ENCODE measurements at places on chromosomes 3 and 15.

DNA sequence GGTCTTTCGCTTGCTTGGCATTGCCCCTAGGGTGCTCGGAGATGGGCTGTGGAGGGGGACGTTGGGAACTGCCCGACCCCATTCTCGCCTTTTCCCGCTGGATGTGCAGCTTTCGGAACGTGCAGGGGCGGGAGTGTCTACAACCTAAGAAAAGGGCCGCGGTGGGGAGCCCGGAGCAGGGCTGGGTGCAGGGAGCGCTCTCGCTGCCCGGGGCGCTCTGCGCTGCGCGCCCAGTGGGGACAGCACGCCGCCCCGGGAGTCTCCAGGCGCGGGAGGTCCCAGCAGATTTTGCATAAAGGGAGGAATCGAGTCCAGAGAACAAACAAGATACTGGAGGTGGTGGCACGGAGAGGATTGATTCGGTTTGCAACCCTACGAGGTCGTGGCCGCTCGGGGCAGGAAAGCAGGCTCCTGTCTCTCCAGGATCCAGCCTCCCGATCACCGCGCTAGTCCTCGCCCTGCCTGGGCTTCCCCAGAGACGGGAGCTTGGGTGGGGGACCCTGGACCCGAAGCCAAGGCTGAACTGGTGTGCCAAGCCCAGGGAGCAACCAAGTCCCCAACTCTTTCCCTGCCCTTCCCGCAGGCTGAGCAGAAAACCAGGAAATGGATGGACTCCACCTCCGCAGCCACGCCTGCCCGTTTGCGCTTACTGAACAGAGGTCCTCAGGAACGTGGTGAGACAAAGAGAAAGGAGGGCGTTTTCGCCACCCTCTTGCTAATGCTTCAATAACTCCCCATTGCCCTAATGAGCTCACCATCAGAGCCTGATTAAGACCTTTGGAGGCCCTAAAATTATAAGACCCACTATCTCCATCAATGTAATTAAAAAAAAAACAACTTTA is 59.7 kb downstream of the NOX5 start:
- no peak for DNase-seq

DNA sequence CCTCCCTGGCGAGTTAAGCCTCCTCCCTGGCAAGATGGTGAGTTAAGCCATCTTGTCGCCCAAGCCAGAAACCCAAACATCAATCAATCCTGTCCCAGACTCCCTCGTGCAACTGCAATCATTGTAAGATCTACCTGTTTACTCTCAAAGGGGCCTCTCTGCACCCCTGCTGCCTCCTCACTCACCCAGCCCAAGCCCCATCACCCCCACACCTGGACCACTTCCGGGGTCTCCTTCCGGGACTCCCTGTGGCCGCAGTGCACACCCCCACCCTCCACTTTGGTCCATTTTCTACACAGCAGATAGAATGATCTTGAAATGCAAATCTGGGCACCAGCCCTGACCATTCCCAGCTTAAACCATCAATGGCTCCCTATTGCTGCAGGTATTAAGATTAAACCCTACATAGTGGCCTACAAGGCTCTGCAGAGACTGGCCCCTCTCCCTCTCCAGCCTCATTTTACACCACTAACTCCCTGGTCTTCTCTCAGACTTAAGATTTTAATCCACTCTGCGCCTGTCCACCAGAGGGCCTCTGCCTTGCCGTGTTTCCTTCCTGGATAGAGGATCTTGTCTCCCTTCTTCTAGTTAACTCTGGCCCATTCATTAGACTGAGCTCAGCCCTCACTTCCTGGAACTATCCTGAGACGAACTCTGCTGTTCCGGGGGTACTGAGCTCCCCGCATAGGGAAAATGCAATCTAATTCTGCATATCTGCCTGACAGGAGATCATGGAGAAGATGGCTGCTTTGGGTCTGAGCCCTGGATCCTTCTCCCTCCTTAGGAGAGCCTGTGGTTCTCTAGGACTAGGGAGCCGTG is 41.9 kb upstream of the SLC6A1 start:
- no peak for DNase-seq

- DNase-seq = no peak
Measured at GRCh38 chr3:161644891-161645635, 148.5 kb downstream of the OTOL1 start.

- DNase-seq = no peak
Measured at GRCh38 chr15:78195735-78196201, 38.6 kb downstream of the ACSBG1 start.

- no peak for DNase-seq
Measured at GRCh38 chr3:130918328-130918727, 24.4 kb downstream of the ATP2C1 start.

DNA sequence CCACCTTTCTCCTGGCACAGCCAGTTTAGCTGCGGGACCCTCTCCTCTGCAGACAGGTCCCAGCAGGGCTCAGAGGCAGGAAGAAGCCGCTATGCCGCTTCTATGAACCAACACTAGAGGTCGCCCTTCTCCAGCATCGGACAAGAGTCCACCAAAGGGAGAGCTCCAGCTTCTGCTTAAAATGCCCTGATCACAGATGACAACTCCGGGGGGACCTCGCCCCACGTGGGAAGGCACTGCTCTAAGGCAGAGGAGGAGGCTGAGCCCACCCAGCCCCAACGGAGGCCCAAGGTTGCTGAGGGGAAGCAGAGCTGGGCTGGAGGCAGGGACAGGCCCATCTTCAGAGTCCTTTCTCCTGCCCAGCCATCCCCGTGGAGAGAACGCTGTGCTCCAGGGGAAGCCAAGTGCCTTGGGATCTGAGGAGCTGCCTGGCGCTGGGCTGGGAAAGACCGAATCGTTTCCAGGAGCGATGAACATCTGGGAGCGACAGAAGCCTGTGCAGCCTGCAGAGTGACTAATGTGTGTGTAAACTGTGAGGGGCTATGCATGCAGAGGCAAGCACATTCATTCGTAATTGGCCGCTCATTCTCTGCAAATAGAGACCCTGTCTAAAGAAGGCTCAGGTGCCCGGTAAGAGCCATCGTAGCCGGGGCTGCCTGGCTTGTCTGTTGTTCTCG is 43.5 kb upstream of the BDH1 start:
- DNase-seq = no peak

- DNase-seq = no peak
Measured at GRCh38 chr3:110457508-110457907, 614.1 kb upstream of the NECTIN3 start.

GRCh38 chr3:184155644-184156521 is 706 bp downstream of the DVL3 start:
- DNase-seq = no peak

DNA sequence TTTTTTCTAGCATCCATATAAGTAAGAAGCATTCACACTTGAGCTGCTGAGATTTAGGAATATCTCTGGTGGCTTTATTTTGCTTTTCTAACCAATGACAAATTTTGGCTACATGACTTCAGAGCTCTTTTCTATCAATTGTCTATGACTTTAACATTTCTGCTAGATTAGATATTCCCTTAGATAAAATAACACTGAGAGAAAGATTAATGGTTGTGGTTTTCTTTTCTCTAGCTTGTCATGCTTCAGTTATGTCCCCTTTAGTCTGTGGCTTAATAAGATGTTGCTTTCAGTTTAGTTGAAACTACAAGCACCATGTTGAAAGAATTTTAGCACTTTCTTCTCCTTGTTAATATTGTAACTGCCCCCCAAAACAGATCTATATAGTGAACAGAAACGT is 665.6 kb upstream of the CCDC54 start:
- no peak for DNase-seq

DNA sequence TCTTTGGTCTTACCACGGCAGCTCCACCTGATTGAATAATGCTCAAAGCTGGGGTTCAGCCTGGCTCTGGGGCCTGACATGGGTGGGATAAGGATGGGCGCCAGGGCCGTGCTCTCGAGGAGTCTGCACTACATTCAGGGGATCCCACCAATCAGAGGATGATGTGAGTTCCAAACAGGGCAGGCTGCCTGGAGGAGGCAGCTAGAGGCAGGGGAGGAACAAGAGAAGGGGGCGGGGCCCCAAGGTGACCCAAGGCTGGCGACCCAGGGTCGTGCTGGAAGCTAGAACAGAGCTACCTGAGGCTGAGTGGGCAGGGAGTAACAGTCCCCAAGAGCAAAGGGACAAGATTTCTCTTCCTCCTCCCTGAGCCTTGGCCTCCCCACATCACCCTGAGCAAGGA is 56.1 kb downstream of the PCSK6 start:
- no peak for DNase-seq

- DNase-seq = no peak
Measured at GRCh38 chr15:94692710-94693109, 461.3 kb downstream of the MCTP2 start.

GRCh38 chr3:71461114-71461513 is 122.4 kb downstream of the FOXP1 start:
- no peak for DNase-seq

- no peak for DNase-seq
Measured at GRCh38 chr3:63047068-63047467, 171.9 kb upstream of the CADPS start.

DNA sequence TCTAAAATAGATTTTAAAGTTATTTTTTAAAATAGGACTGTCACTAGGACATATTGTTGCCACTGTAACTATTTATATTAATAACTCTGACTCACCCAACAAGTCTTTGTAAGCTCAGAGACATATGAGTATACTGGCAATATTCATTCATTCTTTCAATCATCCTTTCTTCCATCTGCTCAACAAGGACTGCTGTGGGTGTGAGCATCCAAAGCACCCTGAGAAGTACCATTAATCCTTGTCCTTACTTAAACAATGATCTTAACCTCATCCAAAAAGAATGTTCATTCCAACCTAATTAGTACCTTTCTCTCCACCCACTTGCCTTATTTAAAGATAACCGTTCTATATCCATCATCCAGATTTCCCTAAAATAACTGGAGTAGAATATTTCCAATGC is 94.2 kb upstream of the PPP2R3A start:
- no peak for DNase-seq

GRCh38 chr3:194265505-194265892 is 85.6 kb downstream of the CPN2 start:
- DNase-seq = no peak

DNA sequence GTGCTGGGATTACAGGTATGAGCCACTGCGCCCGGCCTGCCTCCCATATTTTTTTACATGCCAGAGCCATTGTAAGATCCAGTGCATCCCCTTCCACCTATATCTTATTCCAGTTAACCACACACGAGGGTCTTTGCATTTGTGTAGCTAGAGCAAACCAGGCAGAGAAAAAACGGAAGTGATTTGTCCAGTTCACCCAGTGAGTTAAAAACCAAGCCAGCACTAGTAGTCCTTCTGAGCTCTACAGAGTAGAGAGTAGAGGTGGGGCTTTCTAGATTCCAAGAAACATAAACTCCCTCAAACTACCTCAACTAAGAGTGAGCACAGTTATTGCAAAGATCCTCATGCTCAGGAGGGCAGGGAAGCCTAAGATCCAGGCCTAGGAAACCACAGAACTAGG is 34.7 kb downstream of the TMEM158 start:
- DNase-seq = no peak

DNA sequence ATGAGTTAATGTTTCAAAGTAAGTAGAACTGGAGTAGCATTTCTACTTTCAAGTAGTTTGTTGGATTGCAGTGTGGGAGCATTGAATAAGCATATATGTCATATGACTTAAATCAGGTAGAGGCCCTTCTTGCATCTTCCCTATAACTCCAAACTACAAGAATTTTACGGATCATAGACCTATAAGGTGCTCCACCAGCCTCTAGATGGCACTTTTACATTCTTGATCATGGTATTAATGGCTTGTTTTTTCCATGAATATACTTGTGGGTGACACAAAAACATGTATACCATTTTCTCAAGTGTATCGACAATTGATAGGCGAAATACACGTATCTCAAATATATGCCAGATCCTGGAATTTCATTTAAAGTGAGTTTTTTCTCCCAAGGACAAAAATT is 311.1 kb downstream of the ZPLD1 start:
- no peak for DNase-seq

- DNase-seq = no peak
Measured at GRCh38 chr3:140686128-140686527, 8.3 kb downstream of the TRIM42 start.

DNA sequence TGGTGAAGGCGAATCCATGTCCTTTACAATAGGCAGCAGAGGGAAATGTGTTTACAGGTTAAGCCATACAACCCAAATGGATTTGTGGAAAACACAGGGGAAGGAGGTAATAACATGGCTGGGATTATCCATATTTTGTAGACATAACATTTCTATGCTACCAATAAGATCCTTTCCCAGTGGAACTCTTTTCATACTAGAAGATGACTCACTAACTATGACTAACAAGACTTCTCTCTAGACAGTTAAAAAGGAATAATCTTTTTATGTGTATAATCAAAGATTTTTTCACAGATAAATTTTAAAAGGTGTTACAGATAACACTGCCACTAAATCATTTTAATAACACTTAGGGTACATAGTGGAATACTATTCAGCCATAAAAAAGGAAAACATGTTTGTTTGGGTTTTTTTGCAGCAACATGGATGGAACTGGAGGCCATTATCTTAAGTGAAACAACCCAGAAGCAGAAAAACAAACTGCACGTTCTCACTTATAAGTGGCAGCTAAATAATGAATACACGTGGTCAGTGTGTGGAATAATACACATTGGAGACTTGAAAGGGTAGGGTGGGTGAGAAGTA is 39.6 kb downstream of the VPS13C start:
- DNase-seq = no peak

GRCh38 chr15:22942306-22942855 is 37.8 kb downstream of the CYFIP1 start:
- DNase-seq = no peak

DNA sequence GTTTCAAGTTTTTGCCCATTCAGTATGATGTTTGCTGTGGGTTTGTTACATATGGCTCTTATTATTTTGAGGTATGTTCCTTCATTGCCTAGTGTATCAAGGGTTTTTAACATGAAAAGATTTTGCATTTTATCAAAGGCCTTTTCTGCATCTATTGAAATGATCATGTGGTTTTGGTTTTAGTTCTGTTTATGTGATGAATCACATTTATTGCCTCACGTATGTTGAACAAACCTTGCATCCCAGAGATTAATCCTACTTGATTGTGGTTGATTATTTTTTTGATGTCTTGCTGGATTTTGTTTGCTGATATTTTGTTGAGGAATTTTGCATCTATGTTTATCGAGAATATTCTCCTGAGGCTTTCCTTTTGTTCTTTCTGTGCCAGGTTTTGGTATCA is 39.4 kb downstream of the TMCO5A start:
- no peak for DNase-seq

DNA sequence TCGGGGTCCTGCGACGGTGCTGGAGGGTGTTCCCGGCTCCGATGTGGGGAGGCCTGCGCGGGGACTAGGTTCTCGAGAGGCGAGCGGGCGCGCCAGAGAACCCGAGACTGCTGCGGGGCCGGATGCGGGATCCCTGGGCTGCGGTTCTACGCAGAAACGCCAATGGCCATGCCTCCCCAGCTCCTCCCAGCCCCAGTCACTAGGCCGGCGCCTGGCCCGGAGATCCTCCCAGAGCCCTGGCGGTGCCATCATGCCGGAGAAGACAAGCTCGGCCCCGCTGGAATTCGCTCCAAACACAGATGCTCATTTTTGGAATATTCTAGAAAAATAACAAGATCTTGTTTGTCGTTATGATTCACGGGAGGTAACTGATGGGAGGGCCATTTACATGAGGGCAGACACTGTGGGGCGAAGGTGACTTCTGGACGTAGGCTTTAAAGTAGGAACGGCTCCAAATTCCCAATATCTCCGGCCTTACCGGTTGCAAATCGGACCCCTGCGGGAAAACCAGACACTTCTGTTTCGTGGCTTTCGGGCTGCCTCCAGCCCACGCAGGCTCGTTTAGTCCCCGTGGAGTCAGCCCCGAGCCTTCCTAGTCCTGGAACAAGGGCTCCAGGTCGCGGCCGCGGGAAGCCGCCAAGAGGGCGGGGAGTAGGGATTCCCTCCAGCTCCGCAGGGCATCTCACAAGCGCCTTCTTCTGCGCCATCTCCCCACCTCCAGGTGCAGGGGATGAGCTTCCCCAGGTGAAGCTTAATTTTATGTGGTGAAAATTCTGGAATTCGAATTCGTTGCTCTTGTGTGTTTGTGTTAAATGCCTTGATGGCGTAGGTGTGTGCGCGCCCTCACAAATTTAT is 74.8 kb upstream of the POLG start:
- DNase-seq = no peak
